AG04449 (cell line): ENCODE measurements at places on chromosomes 5 and 9.

- DNase-seq, result no peak
These were observed 38.8 kb downstream of the RAD50 start for GRCh38 chr5:132595624-132596023.

- DNase-seq, result no peak
These were observed 230.1 kb downstream of the PAX5 start for GRCh38 chr9:36803961-36804360.

- no peak for DNase-seq
These were observed 50.1 kb upstream of the TTC39B start for GRCh38 chr9:15357050-15357653.

GRCh38 chr5:132485641-132486317 is 4.8 kb downstream of the IRF1 start:
- DNase-seq, result no peak

GRCh38 chr5:42553461-42553860 is 130.2 kb downstream of the GHR start:
- DNase-seq, result no peak
